ENCODE measurements at places on chromosomes 12 and 14.

GRCh38 chr14:85620947-85621346 is 91.0 kb downstream of the FLRT2 start:
- DNase-seq, result no peak

DNA sequence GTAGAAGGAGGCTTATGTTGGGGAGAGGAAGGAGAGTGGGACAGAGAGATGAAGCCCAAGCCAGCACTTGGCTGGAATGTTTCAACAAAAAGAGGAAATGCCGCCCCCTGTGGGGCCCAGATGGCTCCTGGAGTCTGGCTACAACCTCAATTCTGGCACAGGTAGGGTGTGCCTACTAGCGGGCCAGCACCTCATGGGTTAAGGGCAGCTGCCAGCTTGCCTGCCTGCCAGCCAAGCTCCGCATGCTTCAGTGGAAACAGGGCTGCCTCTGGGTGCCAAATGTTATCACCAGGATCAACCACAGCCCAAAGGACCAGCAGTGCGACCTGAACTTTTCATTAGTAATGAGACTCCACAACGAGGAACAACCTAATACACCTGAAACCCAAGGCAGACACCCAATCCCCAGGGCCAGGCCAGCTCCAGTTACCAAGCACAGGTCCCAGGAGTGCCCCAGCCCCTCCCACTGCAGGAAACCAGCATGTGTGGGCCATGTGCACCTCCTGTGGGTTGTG is 11.3 kb downstream of the RAB15 start:
- DNase-seq, result no peak

GRCh38 chr14:37027188-37027824 is 145.1 kb downstream of the SLC25A21 start:
- DNase-seq, result no peak

- DNase-seq, result no peak
Observed at GRCh38 chr12:119222222-119222951, 43.7 kb downstream of the HSPB8 start.

GRCh38 chr12:3491938-3492792 is 1.2 kb downstream of the PRMT8 start:
- DNase-seq, result peak; percentile 75

GRCh38 chr12:28217805-28218204 is 27.5 kb downstream of the CCDC91 start:
- no peak for DNase-seq
